ENCODE measurements at places on chromosomes 1 and 21.

GRCh38 chr1:167538657-167539056, 14.9 kb downstream of the CREG1 start:
- DNase-seq, result no peak

GRCh38 chr1:3607703-3608065, 3.6 kb downstream of the MEGF6 start:
- no peak for DNase-seq

DNA sequence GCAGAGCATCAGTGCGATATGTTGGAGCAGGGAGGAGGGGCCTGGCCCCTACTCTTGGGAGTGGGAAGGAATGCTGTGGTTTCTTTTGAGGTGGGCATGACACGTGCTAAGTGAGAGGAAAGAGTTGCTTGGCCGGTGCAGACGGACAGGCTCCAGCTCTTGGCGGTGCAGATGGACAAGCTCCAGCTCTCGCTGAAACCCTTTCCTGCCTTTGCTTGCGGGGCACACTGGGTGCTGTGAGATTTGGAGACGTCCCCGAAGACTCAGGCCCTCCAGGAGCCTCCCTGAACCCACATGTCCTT, 15.9 kb downstream of the PDXK start:
- DNase-seq, result no peak

- DNase-seq, result no peak
Observed at GRCh38 chr1:56688522-56689026, 43.5 kb downstream of the PRKAA2 start.

DNA sequence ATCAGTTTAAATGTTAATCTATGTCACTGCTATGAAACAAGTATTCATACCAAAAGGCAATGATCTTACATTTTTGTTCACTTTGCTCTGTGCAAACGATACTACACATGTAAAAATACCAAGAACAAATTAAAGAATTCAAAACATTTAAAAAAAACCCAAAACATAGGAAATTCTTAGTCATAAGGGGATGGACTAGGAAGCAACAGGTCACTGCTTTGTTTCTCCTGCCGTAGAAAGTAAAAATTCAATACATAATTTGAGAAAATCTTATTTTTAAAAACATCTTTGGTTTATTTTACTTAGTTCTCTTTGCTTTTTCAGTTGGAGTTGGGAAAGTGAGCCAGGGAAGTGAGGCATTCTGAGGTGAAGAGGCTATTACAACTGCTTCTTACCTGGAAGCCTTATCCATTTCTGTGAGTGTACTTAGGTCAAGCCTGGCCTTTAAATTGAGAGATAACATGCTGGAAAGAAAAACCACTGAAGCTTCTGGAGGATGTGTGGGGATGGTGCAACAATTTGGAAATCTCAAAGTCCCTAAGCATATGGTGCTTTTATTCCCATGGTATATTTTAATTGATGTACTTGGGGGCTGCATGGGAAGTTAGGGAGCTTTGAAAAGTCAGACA, 183.5 kb downstream of the CDC42BPA start:
- DNase-seq, result no peak

DNA sequence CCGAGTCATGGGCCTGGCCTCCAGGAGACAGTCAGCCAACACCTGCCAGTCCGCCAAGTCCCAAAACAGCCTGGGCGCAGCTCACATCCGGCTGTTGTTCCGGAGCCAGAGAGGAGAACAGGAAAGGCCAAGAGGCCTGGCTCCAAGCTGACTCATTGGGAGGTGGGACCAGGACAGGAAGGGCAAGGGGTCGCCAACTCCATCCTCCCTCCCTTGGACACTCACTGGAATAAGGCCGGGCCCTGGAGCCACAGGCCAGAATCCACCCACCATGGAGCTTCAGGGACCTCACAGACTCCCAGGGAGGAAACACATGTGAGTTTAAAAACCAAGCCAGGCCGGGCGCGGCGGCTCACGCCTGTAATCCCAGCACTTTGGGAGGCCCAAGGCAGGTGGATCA, 25.1 kb upstream of the CLIC4 start:
- DNase-seq, result no peak

- DNase-seq, result no peak
Observed at GRCh38 chr21:39108291-39109162, 74.7 kb downstream of the PSMG1 start.

GRCh38 chr1:174040387-174040786, 18.2 kb upstream of the RC3H1 start:
- DNase-seq, result no peak

All from stimulated activated naive CD4-positive, alpha-beta T cell treated with Interleukin-2 at 50 U/mL for 16 hours (primary cell).